ENCODE measurements at places on chromosomes 6 and 20.
A peak's percentile ranks its signal among the peaks of the same experiment; 100 is the strongest.

DNA sequence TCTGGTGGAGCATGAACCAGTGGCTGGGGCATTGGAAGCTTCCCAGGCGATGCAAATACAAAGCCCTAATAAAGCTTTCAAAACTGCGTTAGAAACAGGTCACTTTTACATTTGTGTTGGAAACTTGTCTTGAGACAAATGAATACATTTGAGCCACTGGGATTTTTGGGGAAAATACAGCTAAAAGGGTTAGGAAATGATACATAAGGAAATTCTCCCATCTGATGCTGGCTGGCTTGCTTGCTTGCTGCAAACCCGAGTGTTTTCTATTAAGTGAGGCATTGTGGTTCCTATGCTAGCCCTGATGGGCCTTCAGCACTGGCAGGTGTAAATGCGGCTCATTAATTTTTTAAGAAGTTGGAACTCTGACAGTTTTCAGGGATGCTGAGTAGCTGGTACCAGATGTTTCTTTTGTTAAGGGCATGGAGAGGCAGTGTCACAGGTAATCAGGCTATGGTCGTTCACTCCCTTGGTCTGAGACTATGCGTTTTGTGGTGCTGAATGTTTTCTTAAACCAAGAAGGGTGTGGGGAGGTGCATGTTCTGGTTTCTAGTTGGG, 35.2 kb downstream of the RREB1 start:
- DNase-seq = no peak

DNA sequence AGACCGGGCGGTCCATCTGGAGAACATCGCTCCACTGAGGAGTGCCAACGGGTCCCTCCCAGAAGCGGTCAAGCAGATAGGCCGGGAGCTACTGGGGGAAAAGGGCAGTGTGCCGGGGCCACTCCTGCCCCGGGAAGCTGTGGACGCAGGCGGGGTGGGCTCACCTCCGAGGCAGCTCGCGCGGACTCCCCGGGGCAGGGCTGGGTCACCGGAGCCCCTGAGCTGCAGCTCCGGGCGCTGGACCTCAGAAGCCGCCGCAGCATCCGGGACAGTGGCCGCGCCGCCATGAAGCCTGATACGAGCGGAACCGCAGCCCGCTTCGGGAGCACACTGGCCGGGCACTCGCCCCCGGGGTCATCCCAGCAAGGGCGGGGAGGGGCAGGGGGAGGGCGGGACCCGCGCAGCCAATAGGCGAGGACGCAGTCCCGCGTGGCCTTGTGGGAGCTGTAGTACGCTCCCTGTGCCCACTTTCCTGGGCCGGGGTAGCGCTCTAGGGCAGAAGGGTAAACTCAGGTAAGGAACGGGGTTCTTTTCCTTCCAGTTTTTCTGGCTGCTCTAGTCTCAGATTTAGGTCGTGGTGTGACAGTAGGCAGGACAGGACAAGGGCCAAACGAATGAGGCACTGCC, at the start of gene MOCS1:
TSS of gene MOCS1 (minus strand) at position 332 of the 627 bp plus-strand sequence. CDS start at position 287, 45 bp downstream.
- peak; percentile 67 for DNase-seq

DNA sequence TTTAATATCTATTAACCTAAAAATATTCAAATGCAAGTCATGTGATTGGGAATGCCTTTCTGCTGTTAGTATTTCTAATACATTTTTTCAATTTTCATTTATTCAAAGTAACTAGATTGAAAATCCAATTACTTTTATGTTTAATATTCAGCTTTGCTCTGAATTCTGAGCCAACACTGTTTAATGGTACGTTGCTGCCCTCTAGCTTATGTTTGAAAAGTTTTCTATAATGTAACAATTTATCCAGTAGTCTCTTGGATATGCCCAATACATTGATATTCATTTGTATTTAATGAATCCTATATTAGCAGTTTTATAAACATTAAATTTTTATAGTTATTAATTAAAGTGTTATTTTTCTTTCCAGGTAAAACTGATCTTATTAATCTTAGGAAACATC, 47.4 kb downstream of the LGSN start:
- DNase-seq = no peak

DNA sequence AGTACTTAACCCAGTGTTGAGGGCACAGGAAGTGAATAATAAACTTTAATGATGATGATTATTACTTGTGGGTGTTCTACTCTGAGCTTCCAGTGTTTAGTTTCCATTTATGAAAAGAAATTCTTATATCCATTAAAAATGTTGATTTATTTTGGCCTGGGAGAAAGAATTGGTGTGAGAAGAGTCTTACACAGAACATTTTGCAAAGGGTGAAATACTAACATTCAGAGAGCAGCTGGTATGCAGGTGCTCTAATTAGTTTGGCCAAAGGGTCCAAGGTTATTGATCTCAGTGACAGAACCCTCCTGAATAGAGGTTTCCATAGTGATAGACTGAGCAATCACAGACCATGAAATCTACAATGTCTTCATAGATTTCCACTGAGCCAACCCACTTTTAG, 4.4 kb downstream of the OSER1 start:
- no peak for DNase-seq

DNA sequence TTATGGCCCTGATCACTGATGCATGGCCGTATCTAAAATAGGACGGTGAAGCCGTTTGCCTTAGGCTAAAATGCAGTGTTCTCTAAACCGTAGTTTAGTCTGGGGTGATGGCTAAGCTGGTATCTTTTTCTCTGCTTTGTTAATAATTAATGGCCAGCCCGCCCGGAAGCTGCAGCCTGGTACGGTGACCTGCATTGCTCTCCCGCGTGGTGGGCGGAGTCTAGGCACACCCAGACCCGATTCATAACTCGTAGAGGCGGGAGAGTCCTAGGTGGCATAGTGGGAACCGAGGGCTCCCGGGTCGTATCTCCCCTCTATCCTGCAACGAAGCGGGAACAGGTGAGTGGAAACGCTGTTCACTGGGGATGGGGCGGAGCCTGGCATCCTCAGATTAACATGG, 5.5 kb downstream of the CDH4 start:
- DNase-seq = no peak

DNA sequence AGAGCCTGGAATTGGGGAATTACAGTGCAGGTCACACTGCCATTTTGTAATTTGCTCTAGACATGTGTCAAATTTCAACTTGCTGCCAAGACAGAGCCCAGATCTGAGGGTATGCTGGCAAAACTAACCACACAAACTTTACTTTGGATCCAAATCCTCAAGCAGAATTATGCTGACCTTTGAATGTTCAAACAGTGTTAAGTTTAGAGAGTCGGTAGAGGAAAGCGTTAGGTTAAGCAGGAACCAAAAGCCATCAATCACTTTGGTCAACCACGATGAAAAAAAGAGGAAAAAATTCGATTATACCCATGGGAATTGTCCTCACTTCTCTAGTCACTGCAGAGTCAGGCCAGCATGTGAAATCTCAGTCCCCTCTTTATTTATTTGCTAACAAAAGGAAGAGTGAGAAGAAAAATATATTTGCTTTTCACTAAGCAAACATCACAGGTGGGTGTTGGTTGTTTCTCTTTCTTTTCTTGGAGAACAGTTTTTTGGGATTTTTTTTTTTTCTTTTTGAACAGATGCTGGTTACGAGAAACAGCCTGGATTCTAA, 105.1 kb upstream of the ADGRF1 start:
- DNase-seq = no peak

DNA sequence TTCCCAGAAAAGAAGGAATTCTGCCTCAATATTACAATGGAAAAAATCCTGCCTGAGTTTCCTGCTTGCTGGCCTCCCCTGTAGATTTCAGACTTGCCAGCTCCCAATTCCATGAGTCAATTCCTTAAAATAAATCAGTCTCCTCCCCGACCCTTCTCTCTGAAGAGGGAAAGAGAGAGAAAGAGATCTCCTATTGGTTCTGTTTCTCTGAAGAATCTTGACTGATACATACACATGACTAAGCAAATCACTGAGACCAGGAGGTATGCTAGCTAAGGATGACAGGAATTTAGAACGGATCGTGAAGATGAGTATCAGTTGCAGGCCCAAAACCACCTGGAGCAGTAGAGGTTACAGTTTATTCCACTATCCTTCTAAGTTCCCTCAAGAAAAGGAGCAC, 11.3 kb upstream of the RBM24 start:
- DNase-seq = no peak

GRCh38 chr6:35087361-35088280, 53.5 kb downstream of the TCP11 start:
- DNase-seq = no peak

DNA sequence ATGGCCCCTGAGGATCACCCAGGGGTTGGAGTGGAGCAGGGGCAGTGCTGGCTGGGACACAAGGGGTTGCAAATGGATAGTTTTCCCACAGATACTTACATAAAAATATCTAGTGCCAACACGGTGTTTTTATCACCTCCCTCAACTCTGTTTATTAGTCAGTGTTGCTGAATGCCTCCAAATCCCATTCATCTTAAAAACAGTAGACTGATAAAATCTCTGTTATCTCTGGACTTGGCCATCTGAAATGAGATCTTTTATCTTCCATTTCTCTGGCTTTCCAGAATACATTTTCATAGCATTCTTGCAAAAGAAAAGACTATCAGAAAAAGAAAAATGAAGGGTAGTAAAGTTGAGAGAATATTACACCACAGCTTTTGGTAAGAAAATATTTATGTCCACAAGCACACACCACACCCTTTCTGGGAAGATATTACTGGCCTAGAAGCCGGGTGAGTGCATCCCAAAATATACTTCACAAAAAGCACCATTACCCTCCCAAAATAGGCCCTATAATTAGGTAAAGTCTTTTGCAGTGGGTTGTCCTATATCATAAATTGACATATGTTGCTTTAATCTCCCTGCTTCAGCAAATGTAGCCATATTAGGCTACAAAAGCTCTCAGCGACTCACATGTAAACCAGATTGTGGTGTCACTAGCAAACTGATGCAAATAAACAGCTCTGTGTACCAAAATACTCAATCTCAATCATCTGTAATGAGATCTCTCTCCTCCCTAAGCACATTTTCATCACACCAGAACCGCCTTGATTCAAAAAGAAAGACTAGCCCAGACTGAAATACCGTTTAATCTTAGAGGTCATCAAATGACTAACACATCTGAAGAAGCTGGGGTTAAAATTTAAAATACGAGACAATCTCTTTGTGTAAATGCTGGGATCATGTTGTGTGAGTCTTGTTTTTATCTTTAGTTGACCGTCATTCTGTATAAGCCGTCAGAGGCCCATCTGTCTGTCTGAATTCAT, 96.7 kb downstream of the FYN start:
- DNase-seq = no peak

- DNase-seq = no peak
Measured at GRCh38 chr6:8738951-8739350, 303.6 kb upstream of the SLC35B3 start.

DNA sequence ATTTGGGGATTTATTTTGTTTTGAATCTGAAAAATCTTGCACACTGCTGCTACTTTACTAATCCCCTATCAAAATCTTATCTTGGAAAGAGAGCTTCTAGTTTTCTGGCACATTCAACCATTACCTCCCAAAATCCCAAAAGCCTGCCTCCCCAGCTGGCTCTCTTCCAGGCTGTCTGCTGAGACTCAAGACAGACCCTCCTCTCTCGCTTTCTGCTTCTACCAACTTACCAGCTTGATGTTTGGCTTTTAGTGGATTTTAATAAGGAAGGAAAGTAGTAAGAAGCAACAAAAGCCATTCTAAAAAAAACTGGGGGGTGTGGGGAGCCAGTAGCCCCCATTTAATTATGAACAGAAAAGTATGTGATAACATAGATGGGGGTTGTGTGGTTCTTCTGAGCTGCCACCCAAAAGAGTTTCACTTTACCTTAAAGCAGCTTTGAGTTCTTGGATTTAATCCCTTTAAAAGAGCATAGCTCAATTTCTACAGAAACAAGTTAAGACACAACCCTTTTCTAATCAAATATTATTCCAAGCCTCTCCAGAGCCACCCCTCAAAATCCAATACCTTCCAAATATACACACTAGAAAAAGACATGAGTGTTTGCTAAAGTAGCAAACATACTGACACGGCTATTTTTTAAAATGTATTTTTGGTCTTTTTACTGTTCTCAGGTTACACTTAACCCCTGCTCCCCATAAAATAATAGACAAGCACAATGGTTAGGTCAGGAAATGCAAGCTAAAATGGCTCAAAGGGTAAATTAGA, 71.7 kb downstream of the ATP9A start:
- no peak for DNase-seq

DNA sequence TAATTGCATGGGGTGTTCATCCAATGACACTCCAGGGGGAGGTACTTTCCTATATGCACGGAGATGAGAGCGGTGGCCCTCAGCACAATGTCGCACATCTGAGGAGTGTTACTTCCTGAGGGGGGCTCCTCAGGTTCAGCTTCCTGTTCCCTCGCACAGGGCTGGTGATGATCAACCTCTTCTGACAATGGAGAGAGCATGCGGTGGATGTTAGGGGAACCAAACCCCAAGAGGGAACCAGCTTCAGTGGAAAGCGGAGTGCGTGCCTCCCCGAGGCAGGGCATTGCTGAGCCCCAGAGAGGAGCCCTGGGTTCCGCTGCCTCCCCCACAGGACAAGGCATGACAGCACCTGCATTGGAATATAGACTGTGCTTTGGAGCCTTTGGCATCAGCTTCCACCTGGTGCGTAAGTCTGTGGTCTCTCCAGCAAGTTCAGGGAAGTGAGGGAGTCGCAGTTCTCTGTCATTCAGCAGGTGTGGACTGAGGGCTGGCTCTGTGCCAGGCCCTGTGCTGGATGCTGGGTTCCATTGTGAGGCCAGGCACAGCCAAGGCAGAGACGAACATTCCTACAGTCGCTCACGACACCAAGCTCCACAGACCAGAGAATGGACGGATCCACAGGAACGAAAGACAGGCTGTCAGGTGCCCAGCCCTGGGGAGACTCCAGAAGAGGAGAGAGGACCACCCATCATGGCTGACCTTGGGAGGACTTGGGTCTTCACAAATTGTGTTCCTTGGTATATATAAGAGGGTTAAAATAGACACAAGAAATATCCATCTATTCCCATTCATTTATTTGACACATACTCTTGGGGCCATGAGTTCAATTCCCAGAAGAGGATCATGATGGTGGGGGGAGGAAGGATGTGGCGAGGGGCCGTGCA, 3.9 kb upstream of the ZNF831 start:
- DNase-seq = peak; percentile 73

DNA sequence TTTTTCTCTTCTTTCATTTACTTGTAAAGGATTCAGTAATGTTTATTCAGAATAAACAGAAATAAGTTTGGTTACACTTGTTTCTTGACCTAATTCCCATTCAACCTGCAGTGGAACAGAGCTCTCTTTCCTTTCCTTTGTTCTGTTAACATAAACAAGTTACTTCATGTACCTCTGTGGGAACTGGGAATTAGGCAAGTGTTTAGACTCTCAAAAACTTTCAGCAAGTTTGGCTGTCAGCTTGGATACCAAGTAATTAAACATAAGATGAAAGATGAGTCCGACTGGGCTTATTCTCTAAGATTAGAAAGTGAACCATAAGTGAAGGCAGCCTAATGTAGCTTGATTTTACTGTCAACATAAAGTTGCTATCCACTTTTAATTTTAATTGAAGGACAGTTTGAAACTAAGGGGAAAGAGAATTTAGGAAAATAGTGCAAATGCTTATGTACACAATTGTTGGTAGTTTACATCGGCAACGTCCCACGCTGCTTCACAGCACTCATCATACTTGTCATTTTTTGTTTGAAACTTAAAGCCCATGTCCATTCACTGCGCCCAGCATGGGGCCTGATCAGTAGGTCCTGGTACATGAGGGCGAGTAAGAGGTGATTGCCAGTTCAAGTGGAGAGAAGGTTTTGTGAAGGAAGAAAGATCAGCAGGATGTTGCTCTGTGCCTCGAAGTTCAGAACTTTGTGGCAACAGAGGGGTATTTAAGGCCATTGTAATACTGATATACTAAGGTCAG, 113.0 kb downstream of the PLEKHG1 start:
- DNase-seq = no peak

- no peak for DNase-seq
Measured at GRCh38 chr20:719816-720215, 44.2 kb upstream of the SCRT2 start.

Measured in CD4-positive, alpha-beta T cell treated with Interleukin-17A for 4 hours (primary cell).